NCI-H1105 treated with DMSO at 0.1 percent for 48 hours (cell line): ENCODE measurements at places on chromosomes 3 and 15.

DNA sequence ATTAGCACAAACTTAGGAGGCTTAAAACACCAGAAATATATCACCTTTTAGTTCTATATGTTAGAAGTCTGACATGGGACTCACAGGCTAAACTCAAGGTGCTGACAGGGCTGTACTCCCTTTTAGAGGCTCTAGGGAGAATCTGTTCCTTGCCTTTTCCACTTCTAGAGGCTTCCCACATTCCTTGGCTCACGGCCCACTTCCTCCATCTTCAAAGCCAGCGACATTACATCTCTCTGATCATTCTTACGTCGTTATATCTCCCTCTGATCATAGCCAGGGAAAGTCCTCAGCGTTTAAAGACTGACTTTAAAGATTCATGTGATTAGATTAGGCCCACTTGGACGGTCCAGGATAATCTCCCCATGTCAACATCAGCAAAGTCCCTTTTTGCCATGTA, 166.3 kb downstream of the GREM1 start:
- no peak for DNase-seq

DNA sequence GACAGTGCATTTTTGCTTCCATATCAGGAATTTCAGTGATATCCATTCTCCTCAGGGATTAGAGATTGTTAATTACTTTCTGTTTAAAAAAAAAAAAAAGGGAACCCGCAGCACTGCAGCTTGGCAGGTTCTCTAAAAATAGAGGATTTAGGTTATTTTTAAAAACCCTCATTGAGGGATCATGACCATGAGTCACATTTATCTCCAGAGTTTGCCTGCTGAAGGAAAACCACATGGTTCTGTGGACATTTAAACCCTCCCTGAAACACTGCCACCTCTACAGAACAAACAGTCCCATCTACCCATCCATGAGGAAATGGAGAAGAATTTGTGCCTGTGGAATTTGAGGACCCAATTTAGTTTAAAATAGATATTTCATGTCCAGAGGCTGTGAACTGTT, 66.2 kb upstream of the UBE2E1 start:
- DNase-seq = no peak

GRCh38 chr3:39268549-39268900, 11.3 kb downstream of the CX3CR1 start:
- DNase-seq = no peak

GRCh38 chr3:143951351-143951971, 20.2 kb upstream of the DIPK2A start:
- peak; percentile 29 for DNase-seq

DNA sequence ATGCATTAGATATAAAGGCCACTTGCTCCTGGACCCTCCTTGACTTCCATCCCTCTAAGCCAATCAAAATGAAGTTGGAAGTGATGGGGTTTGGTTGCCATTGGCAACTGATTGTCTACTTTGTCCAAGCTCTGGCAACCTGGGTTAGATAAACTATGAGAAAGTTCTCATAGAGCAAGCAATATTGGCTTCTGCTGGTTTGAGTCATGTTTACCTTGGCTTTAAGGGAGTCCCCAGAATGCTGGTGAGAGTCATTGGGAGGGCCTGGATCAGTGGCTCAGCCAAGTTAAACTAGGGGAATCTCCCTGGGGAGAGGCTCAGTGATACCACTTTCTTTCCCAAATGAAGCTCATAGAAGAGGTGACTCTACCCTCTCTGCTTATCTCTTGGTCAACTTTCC, 176.3 kb upstream of the ROPN1 start:
- no peak for DNase-seq

- no peak for DNase-seq
Measured at GRCh38 chr15:39665629-39666250, 84.9 kb downstream of the THBS1 start.

GRCh38 chr3:135260025-135260424, 465.0 kb downstream of the EPHB1 start:
- DNase-seq = no peak

- DNase-seq = no peak
Measured at GRCh38 chr15:26805470-26805869, 32.6 kb upstream of the GABRB3 start.

GRCh38 chr3:132265028-132265427, 52.2 kb upstream of the ACP3 start:
- DNase-seq = no peak

DNA sequence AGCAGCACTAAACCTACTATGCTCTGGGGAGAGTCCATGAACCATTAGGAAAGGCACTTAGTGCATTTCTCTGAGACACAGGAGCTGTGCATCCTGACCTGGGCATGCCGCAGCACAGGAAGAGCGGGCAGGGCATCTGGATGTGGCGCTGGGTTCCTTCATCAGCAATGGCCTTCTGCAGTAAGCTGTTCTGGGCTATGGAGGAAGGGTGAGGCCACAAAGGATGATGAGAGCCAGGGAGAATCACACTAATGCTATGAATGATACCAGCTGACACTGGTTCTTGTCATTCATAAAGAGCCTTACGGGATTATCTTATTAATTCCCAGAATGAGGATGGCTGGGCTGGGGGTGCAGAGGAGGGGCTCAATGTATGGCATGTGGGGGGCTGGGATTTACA, 12.7 kb upstream of the SCN10A start:
- DNase-seq = no peak

- no peak for DNase-seq
Measured at GRCh38 chr3:81744366-81744765, 17.1 kb downstream of the GBE1 start.

DNA sequence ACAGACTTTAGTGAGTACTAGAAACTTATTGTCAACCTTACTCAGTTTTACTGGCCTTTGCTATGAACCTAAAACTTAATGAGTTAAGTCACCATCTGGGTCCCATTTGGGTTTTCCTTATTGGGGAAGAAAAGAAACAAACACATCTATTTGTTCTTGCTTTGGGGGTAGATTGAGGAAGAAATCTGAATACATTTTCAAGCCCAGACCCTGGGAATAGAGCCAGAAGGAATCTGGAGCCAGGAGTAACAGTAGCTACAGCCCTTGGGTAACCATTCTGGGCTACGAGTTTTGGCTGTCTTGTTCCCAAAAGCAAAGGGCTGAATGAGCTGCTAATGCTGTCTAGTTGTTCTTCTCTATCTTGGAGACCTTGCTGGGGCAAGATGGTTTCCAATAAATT, 16.5 kb downstream of the SLC12A1 start:
- no peak for DNase-seq

GRCh38 chr3:127779747-127780146, 42.6 kb downstream of the MGLL start:
- no peak for DNase-seq
